ENCODE measurements at places on chromosomes 5 and 9.

GRCh38 chr9:126939821-126940221 is 25.2 kb downstream of the RALGPS1 start:
- DNase-seq = no peak

DNA sequence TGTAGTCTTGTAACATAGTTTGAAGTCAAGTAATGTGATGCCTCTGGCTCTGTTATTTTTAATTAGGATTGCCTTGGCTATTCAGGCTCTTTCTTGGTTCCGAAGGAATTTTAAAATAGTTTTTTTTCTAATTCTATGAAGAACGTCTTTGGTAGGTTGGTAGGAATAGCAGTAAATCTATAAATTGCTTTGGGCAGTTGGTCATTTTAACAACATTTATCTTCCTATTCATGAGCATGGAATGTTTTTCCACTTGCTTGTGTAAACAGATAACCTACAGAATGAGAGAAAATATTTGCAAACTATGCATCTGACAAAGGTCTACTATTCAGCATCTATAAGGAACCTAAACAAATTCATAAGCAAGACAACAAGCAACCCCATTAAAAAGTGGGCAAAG is 173.2 kb upstream of the TRPC7 start:
- no peak for DNase-seq

- DNase-seq = no peak
Observed at GRCh38 chr5:41878643-41879478, 8.6 kb upstream of the OXCT1 start.

DNA sequence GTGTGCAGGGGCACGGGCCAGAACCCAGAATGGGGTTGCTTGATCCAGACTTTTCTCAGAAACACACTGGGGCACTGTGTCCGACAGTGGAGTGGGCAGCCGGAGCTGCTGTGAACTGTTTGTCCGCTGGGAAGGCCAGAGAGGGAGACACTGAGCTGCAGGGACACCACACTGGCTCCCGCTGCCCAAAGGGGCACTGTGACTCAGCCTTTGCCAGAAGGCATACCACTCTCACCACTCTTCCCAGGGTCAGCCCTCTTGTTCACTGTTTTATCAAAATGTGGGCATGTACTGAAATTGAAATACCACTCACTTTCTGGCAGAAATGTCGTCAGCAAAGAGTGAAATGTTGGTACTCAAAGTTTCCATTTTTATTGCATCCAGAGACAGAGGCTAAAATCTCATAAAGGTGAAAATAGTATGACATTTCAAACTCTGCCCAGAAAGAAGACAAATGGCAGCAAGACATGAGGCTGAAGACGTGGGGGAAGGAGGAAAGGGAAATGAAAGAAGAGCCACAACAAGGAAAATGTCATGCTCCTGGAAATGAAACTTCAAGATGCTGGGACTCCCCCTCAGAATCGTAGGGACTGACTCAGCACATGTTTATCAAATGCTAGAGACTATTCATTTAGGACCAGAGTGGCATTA is 4.5 kb upstream of the IL7R start:
- DNase-seq = no peak

GRCh38 chr5:24110004-24110615 is 534.7 kb downstream of the CDH10 start:
- DNase-seq = no peak

DNA sequence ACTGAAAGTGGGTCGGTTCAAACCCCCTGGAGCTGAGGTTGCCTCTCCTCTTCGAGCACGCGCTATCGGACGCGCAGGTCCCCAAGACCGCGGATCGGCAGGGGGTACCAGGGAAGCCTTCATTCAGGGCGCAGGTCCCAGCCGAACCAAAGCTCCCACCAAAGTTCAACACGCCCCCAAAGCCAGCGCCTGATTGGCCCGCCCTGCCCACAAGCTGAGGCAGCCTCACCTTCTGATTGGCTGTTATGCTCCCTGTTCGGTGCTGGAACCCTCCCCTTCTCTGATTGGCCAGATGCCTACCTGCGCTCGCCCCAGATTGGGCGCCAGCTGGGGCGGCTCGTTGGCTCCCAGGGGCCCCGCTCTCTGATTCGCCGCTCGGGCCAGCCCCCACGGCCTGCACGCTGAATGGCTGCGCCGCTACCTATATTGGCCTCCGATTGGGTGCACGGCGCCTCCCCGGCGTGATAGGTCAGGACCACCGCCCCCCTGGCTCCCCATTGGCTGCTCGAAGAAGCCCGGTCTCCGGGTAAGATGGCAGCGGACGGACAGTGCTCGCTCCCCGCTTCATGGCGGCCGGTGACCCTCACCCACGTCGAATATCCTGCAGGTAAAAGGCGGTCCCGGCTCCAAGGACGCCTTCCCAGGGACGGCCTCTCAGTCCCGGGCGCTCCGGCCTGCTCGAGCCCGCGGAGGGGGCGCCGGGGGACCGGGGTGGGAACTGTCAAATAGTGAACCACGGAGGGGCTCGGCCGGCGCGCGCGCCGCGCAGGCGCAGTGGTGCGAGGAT is at the start of gene DOLPP1:
TSS of gene DOLPP1 (plus strand) at position 511 of the 787 bp plus-strand sequence. CDS start at position 532, 21 bp downstream.
- peak; percentile 100 for DNase-seq
